ENCODE measurements at places on chromosomes 4 and X.

DNA sequence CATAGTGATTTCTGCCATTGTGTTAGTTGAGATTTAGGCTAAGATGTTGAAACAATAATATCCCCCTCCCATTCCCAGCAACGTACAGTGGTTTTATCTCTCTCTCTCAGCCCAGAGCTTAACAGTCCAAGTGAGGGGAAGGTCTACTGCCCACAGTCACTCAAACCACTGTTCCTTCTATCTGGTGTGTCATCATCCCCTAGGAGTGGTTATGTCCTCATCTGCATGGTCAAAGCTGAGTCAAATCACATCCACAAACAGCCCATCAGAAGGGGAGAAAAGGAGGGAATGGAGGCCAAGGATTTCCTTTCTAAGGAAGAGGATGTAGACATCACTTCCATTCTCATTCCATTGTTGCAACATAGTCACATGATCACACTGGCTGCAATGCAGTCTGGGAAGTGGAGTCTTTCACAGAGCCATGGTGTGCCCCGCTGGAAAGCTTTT is 42.8 kb upstream of the CHRNA9 start:
- no peak for DNase-seq

- DNase-seq = no peak
Measured at GRCh38 chr4:93469560-93469959, 359.0 kb upstream of the ATOH1 start.

DNA sequence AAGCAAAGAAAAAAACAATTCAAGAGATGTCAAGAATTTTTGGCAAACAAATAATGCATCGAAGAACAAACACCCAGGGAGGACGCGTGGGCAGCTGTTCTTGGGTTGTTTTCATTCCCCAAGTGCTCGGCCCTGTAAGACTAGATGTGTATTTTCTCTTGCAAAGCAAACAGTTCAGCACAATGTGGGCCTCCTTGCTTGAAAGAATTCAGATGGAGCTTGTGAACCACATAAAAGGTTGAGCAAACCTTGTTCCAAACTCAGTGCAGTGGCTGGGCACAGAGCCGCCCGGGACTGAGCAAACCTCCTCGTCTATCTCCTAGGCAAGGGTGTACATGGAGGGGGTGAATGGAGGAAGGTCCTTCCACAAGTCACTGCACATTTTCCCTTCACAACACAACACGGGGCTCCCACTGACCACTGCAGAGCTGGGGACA is 82.4 kb downstream of the HTRA3 start:
- peak; percentile 63 for DNase-seq

GRCh38 chr4:109795059-109795458 is 6.7 kb downstream of the CFI start:
- DNase-seq = no peak

DNA sequence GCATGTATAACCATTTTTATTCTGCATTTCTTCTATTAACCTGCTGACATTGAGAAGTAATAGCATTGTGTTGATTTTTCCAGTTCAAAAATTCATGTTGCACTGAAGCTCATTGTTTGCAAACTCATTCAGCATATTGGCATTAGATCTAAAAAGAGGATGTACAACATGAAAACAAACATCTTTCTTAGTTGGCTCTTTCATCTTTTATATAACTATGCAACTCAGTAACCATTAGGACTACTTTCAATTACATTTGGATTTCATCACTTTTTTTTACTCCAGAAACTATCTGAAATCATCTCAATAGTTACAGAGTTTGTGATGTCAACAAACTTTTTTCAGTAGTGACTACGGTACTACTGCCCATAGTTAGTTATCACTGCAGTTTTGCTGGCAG is 346.0 kb upstream of the EPHA5 start:
- no peak for DNase-seq

DNA sequence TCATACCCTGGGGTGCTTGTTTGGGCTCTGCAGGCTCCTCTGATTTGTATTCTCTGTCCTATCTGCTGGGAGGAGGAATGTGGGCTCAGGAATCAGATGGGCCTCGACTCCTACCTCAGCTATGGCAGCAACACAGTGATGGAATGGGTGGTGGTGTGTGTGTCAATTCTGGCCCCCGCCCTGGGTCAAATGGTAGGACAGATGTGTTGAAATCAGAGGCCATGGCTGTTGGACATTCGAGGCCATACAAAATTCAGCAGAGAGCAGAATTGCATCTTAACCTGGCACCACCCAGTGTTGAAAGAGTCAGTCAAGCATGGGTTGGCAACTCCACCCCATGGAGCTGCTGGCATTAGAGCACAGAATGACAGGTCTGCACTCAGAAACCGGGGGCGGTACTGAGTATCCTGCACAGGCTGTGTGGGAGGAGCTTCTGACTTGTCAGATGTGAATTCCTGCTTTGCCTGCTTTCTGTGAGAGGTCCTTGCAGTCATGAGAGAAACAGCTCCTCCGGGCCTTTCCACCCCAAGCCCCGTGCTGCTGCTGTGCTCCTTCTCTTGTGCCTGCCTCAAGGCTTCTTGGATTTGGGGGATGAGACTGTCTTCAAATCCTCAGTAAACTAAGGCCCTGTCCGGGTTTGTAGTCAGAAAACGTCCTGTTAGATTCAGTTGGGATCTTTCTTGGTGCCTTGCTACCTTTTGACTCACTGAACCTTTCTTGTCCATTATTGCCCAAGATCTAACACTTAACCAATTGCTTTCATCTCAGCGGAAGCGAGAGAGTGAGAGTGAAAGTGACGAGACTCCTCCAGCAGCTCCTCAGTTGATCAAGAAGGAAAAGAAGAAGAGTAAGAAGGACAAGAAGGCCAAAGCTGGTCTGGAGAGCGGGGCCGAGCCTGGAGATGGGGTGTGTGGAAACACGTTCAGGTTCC is 13.0 kb downstream of the DKC1 start:
- DNase-seq = no peak

- no peak for DNase-seq
Measured at GRCh38 chr4:5730993-5731990, 20.3 kb downstream of the EVC start.

DNA sequence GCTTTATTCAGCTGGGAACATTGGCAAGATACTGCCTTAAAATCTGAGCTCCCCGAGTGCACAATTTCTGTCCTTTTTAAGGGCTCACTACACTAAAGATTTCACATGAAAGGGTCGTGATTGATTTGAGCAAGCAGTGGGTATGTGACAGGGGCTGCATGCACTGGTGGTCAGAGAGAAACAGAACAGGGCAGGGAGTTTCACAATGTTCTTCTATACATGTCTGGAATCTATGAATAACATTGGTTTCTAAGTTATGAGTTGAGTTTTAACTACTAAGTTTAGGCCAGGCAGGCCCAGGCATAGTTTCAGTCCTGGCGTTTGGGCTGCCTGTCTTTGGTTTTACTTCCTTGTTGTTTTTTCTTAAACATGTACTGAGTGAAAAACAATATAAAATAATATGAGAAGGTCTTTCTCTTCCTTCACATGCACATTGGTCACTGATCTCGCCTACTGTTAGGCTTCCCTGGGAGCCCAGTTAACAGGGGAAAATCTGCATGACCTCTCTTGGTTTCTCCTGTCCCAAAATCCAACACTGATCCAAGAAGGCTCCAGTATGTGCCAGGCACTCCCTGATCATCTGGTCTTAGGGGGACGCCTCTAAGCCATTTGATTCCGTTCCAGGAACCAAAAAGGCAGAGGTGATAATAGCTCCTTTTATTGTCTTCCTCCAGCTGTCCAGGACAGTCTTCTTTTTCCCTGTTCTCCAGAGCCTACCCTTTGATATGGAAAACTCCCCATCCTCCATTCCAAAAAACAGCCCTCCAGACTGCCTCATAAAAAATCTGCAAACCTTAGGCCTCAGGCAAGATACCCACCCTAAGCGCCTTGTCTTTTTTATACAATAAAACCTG is at the start of gene UGT2B17:
TSS of gene UGT2B17 (minus strand) at position 51 of the 854 bp plus-strand sequence. CDS start 7,838 bp downstream, outside the sequence.
- DNase-seq = no peak
